Activated T-cell treated with anti-CD3 and anti-CD28 coated beads for 1 hour (primary cell): ENCODE measurements at places on chromosomes 2 and 18.

DNA sequence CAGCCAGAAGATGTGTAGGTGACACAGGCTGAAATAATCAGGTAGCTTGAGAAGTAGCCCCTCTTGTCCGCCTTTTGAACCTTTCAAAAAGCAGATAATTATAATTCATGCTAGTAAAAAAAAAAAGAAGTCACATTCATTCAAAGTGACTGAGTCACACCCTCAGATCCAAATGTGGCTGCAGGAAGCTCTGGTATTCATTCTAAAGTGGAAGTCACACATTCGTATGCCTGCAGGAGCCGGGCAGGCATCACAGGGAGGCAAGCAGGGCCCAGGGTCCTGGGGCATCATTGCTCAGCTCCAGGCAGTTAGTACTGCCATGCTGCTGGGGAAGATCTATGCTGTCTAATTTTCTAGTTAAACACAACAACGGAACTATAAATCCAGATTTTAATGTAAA, 21.7 kb upstream of the RAB11FIP5 start:
- no peak for DNase-seq

DNA sequence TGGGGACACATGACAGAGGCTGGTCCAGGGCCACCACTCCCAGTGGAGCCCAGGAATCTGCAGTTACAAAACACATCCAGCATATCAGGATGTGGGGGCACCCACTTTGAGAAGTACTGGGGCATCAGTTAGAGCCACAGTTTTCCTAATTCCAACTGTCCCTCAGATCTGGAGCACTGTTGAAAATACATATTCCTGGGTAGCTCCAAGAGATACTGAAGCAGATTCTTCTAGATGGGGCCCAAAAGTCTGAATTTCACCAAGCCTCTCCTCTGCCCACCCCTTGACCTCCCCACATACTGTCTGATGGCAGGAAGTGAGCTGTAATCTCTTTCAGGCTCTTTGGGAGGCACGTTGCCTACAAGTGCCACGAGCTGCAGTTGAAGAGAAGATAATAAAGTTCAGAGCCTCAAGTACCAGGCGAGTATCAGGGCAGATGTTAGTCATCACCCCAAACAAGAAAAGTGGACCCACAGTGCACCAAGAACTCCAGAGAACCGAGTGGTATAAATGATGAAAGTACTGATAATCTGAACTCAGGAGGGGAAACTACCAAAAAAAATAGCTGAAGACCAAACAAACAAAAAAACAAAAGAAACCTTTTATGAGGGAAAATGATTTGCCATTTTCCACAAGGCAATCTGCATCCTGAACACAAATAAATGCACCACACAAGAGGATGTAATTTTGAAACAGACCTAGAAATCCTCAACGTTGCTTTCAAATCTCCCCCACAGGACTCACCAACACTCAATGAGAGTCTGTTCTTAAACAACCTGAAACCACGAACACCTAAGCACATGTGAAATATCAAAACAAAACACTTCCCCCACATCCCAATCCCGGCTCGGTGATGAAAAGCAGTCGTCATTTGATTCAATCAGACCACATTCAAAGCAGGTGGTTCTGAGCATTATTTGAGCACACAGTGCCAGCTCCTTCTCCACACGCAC, 98.7 kb downstream of the TCF4 start:
- DNase-seq: no peak

DNA sequence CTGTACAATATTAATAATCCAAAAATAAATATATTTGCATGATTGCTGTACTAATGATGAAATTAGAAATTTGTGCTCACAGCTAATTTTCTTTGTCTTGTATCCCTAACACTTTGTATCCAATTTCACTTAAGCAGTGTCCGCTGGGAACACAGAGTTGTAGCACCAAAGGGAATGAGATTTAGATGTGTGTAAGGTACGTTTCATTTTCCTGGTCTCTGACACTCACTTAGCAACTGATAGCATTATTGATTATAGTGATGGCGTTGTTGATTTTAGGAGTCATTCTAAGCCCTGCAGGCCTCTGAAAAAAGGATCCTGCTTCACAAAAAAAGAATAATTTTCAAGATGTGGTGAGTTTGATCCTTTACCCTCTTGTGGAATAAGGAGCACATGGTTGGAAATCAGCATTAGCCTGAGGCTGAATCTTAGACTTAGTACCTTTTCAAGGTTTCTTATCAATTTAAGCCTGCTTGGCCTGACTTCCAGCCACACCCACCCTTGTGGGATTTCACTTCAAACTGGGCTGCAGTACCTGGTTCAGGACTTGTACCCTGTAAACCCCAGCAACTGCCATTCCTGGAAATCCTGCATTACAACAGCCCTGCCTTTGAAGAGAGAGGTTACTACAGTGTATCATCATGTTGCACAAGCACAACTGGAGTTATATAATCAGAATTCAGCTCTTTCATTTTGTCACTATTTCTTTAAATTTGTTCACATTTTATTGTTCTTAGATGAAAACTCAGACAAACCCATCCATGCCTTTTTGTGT, 116.2 kb downstream of the RND3 start:
- DNase-seq: no peak

DNA sequence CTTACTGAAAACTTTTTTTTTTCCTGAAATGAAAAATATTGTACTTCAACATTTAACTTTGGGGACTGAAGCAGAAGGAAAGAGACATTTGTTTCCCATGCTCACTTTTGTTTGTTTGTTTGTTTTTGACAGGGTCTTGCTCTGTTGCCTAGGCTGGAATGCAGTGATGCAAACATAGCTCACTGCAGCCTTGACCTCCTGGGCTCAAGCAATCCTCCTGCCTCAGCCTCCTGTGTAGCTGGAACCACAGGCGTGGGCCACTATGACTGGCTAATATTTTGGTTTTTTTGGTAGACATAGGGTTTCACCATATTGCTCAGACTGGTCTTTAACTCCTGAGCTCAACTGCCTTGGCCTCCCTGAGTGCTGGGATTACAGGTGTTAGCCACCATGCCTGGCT, 70.9 kb upstream of the SPTBN1 start:
- DNase-seq: no peak

DNA sequence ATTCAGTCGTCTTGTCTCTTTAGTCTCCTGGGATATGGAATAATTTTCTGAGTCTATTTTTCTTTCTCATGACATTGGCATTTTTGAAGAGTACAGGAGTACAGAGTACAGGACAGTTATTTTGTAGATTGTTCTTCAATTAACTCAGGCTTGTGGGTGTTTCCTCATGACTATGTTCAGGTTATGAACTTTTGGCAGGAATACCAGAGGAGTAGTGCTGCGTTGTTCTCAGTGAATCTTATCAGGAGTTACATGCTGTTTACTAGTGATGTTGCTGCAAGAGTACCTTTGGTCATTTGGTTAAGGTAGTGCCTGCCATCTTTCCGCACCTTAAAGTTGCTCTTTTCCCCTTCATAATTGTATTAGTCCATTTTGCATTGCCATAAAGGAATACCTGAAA, 41.3 kb upstream of the AGFG1 start:
- no peak for DNase-seq
